Tongue (tissue), 3 donors: ENCODE measurements at places on chromosomes 6 and 20. TPM values are rescaled to one million over a fixed set of nuclear protein-coding genes. Genes with fewer than 3 reads are reported as not detected.

EFHC1 gene
- 26.7 TPM for total RNA-seq

PRR3 gene
- 5.8 TPM for total RNA-seq

GCNT2 gene
- total RNA-seq, result 6.3 TPM

PBOV1 gene
- total RNA-seq, result not detected

PNLDC1 gene
- total RNA-seq, result 0.82 TPM

KCNK15 gene
- 0.41 TPM for total RNA-seq
